ENCODE measurements at places on chromosomes 11 and 22.
A peak's percentile ranks its signal among the peaks of the same experiment; 100 is the strongest.

DNA sequence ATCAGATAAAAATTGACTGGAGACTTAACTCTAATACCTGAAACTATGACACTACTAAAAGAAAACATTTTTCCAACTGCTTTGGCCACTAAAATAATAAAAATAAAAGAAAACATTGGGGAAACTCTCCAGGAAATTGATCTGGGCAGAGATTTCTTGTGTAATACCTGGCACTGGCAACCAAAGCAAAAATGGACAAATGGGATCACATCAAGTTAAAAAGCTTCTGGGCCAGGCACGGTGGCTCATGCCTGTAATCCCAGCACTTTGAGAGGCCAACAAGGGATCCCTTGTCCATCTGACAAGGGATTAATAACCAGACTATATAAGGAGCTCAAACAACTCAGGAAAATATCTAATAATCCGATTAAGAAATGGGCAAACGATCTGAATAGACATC is 64.6 kb upstream of the RAB1B start:
- no peak for DNase-seq

DNA sequence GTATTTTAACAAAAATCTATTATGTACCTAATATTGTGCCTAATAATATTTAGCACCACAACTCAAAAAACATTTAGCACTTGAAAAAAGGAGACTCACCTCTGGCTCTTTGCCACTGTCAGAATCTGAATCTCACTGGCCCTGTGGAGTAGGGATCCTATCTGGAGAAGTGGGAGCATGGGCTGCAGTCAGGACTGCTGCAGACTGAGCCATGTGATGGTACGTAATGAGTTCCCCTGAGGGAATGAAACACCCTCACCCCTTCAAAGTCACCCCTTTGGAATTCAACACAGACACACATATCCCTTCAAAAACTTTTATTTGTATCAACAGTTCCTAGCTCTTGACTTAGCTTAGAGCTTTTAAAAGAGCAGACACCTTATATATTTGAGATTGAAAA is 6.5 kb downstream of the PTPMT1 start:
- no peak for DNase-seq

DNA sequence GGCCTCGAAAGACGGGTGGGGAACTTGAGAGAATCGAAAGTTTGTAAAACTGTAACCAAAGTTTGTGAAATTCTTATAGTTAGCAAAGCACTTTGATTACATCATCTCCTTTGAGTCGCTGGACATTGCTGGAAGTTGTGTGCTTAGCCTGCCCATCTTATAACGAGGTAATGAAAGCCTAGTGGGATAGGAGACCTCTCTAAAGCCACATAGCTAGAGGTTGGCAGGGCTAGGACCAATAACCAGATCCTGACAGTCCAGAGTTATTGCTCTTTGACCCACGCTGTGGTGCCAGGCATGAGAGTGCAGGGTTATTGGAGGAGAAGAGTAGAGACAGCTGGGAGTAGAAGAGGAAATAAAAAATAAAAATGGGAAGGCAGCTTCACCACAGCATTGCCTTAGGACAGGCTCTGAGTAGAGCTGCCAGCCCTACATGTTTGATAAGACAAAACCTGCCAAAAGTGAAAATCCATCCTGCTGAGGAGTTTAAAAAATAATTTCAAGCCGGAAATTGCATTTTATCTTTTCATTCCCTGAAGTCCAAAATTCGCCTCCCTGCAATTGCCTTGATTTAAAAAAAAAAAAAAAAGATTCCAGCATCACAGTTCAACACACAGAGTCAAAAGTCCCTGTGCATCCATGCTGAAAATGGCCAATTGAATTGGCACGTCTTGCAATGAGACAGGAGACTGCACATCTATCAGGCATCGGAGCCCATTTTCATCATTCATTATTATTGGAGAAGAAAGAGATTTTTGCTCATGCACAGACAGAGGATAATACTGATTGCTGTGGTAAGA is 225.5 kb upstream of the POU2AF2 start:
- no peak for DNase-seq

DNA sequence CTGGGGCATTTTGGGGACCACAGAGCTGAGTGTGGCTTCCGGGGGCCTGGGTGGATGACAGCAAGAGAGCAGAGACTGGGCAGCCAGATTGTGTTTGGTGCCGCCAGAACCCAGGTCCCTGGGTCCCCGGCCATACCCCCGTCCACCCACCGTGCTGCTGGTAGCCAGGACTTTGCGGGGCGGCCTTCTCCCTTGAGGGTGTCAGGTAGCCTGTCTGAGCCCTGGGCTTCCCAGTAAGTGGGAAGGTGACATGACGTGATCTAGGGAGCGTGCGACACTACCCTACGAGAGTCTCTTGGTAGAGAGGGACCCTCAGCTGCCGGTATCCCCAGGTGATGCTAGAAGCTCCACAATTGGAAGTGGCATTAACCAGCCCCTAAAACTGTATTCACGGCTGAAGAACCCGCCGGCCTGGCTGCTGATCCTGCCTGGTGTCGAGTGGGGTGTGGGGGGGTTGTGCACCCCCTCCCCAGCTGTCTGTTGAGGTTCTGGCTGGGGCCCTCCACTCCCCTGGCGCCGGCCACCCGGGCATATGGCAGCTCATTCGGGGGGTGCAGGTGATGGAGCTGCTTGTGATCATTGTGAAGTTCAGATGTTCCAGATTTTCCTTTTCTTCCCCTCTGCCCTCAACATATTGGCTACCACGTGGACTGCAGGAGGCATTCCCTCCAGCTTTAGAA is 66.9 kb downstream of the MPPED1 start:
- DNase-seq, result no peak

- peak; percentile 65 for DNase-seq
These were observed 60.9 kb upstream of the MYEOV start for GRCh38 chr11:69232821-69233743.

DNA sequence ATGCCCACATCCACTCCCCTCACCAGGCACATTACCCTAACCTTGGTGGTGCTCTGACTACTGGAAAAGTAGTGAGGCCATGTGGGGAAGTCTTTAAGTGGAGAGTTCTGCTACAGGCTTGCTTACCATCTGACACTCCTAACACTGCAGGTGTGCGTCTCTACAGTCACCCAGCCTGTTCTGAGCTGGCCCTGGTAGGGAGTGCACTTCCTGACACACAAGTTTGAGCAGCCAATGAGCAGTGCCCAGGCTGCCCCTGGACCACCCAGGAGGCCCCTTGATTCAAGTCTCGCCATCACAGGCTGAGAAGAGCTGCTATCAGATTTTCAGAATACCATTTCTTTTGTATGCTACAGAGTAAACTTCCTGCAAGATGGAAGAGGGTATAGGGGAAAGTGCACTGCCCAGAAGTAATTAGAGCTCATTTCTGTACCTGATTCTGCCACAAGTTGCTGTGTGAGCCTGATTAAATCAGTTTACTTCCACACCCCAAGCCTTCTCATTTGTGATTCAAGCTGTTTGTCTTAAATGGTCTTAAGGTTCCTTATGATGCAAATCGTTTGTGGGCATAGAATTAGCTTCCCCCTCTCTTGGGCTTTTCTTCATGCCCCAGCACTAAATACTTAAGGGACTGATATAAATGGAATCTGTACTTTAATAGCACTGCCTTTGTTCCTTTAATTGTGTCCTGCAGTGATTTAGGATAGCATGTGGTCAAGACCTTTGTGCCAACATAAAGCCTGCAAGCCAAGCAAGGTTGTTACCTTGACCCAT is 22.2 kb downstream of the OPCML start:
- peak; percentile 65 for DNase-seq

- DNase-seq, result no peak
These were observed 263.2 kb downstream of the DCDC1 start for GRCh38 chr11:31106326-31106725.

DNA sequence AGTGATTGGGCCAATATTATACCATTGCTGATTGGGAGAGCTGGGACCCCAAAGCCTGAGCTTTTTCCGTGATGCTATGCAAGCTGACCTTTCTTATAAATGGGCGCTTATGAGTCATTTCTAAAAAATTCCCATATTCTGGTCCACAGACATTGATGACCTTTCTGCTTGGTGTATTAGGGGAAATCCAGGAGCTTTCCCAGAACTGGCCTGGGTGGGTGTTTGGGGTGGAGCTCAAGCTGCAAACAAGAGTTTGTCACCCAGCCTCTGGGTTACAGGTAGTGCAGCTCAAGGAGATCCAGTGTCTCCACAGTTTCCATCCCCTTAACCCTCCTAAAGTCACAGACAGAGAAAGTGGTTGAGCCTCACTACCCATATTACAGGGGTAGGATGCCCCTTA is 67.7 kb downstream of the CCDC81 start:
- DNase-seq, result no peak

DNA sequence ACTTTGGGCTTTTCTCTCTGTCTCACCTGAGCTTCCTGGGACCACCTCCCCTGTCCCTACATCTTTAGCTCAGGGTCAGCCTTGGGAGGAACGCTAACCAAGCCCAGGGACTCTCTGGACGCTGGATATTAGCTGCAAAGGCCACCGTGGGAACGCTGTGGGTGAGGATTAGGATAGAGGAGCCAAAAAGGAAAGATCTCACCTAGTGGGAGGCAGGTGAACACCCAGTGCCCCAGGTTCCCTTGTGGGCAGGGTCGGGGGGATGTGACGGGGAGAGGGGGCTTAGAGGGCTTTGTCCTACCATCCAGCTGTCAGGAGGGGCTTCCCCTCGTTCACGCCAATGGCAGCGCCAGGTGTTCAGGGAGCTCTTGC is 50.2 kb downstream of the LINC01488 start:
- no peak for DNase-seq

DNA sequence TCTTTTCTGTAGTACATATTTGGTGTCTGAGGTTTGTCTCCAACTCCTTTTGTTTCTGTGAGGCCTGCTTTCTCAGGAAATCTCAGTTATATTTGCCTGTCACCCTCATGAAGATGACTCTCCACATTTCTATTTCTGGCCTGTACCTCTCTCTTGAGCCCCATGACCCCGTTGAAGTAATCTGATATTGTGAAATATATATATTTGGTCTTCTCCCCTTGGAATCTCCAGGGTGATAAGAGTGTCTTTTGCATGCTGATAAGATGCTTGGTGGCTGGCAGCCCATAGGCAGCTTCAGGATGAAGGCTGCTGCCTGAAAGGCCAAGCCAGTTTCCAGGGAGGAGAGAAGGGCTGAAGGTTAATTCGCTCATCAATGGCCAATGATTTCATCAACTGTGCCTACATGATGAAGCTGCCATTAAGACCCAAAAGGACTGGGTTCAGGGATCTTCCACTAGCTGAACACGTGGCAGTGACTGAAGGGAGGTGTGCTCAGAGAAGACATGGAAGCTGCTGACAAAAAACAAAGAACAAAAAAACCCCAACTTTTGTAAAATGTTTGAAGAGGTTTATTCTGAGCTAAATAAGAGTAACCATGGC is 67.4 kb downstream of the MICAL2 start:
- DNase-seq, result no peak

DNA sequence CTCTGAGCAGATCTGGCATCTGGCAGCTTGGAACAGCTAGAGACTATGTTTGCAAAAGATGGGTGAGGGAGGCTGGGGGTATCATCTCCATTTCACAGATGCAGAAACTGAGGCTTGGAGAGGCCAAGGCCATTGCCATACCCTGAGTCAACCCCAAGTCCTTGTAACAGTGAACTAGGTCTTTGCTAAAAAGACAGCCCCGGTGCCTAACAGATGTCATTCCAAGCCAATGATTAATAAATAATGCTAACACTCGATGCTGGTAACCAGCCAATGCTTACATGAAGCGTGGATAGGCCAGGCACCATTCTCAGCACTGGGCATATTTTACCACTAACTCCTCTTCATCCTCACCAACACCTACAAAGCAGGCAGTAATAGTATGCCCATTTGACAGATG is 164.0 kb downstream of the MN1 start:
- DNase-seq, result no peak

- no peak for DNase-seq
These were observed 7.5 kb upstream of the MS4A7 start for GRCh38 chr11:60370811-60371298.

DNA sequence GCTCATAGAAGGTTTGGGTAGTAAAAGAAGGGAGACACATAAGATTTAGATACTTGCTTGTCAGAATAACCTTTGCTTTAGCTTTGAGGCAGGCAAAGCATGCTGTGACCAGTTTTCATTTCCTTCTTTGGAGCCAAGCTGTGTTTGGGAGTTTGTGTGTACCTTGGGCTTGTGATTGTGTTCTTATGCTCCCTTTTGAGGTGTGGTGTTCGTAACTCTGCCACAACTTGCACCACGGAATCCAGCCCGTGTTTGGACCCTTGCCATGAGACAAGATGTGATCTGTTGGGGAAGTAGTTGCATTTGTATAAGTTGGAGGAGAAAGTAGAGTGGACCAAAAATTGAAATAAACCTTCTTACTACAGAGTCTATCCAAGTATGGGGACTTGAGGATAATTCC is 34.0 kb downstream of the BMAL1 start:
- no peak for DNase-seq

DNA sequence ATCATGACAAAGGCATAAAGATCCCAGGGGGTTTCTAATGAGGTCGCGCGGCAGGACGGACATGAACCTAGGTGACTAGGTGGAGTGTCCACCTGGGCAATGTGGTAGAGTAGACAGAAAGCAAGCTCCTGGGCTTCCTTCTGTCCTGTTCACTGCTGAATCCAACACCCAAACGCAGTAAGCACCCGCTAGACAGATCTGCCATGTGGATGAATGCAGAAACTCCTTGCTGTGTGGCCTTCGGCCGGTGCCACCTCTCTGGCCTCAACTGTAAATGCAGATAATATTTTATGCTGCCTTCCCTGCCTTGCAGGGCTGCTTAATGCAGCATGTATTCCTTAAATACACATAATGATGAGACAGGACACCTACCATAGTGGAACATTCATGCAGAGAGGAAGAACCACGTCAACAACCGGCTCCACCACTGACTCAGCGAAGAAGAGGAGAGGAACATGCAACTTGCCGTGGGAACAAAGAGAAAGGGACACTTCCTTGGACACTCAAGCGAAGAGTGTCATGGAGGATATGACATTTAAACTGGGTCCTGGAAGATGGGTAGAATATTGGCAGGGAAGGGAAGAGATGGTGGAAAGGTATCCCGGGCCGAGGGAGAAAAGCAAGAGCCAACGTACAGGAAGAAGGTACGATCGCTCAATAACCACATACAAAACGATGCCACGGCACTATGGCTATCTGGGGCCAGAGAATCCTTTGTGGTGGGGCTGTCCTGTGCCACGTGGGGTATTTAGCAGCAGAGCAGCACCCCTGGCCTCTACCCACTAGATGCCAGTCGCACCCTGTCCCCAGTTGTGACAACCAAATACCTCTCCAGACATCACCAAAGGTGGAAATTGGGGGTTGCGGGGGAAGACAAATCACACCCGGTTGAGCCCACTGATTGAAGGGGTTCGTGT is 30.8 kb downstream of the MYH9 start:
- no peak for DNase-seq

DNA sequence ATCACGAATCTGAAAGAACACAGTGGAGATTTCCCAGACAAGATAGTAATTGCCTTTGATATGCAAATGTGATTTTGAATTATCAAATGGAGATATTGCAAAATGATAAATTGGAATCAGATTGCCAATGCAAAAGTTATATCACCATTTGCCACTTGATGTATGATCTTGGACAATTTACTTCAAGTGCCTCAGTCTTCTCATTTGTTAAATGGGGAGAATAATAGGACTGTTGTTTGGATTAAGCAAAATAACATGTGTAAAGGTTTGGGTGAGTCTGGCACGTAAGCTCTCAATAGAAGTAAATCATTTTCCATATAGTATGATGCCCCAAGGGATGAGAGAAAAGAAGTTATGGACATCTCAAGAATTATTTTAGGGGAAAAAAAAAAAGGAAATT is 7.9 kb upstream of the PHF21A start:
- DNase-seq, result no peak
